ENCODE measurements at places on chromosomes 4 and X.

GRCh38 chrX:40166582-40166981, 68.8 kb upstream of the BCOR start:
- DNase-seq, result no peak

- peak; percentile 9 for DNase-seq
Measured at GRCh38 chrX:55787063-55787462, 69.5 kb downstream of the RRAGB start.

- no peak for DNase-seq
Measured at GRCh38 chrX:71621603-71622002, 3.3 kb upstream of the CXCR3 start.

DNA sequence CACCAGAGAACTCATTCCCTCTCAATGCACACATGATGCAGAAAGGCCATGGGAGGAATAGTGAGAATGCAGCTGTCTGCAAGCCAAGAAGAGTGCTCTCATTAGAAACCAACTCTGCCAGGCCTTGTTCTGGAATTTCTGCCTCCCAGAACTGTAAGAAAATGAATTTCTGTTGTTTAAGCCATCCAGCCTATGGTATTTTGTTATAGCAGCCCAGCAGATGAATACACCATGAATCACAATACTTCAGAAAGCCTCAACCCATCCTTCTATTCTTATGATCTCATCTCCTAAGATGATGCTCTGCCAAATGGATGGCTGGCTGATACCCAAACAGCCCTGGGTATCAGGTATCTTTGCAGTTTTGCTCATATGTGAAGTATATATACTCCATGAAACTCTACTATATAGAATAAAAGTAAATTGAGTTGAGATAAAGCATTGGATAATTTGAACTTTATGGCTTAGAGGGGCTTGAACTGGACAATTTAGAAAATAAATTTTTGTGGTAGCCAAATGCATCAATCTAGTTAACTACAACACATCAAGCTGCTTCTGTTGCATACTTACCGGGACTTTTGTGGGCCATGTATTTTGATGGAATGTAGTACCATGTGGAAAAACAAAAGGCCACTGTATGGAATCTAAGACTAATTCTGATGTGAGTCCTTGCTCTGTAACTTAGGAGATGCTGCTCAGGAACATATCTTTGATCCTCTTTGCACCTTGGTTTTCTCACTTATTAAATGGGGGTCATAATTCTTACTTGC, 245.9 kb downstream of the HS3ST1 start:
- peak; percentile 73 for DNase-seq

- peak; percentile 19 for DNase-seq
Measured at GRCh38 chr4:122588453-122589238, 32.2 kb downstream of the IL21 start.

DNA sequence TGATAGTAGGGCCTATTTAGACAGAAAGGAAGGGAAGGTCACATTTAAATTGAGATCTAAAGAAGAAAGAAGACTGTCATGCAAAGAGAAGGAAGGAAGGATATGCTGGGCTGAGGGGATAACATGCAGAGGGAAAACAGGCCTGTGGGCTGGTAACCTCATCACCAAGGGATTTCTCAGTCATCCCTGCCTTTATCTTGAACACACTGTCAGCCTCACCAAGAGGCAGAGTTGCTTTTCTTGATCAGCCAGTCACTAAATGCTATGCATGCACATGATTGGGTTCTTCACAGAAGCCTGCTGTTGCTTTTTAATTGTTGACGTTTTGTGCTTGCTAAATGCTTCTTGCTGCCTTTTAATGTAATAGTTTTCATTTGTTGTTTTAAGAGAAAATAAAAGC, 113.0 kb downstream of the ARHGAP24 start:
- DNase-seq, result peak; percentile 17

DNA sequence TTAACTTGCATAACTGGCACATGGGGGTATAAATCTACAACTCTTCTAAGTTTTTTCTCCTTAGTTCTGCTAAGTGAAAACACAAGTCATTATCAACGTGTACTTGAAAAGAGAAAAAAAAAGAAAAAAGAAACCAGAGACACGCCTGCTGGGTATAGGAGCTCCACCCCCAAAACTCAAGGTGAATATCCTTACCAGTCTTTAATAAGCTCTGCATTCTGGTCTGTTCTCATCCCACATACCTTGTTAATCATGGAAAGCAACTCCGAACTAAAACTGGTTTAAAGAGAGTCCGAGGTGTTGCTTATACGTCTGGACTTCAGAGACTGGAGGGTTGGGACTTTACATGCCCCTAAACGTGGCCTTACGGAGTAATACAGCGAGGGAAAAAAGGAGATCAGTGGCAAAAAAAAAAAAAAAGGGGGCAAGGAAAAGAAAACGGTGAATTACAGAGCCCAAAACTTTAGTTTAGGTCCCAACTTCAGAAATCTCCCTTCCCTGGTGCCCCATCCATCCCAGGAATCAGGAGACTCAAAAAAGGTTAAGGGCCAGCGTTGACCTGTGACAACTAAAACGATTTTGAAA, 1.0 kb downstream of the PGRMC2 start:
- peak; percentile 69 for DNase-seq

DNA sequence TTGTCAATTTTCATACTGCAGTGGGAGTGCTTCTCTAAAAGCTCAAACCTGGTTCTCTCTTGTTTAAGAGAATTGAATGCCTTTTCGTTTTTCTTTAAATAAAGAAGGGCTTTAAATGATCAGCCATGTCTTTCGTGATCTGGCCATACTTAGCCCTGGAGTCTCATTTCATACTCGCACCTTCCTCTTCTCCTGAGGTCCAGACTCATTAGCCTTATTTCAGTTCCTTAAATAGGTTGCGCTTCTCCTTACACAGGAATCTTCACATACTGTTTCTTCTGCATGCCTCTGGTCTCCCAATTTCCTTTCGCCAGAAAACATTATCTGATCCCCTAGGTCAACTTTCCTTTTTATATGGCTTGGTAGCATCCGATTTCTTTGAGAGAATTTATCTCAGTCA, 565.6 kb upstream of the TENM3 start:
- no peak for DNase-seq

GRCh38 chrX:24371391-24371972, 11.0 kb downstream of the SUPT20HL1 start:
- peak; percentile 67 for DNase-seq

DNA sequence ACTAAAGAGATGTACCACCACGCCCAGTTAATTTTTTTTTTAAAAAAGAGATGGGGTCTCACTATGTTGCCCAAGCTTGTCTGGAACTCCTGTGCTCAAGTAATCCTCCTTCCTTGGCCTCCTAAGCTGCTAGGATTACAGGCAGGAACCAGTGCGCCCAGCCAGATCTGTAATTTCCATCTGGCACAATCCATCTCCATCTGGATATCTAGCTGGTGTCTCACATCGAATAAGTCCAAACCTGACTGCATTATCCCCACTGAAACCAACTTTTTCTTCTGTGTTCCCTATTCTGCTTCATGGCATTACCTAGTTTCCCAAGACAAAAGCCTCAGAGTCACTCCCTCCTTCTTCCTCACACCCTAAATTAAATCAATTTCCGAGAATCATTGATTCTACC, 125.8 kb upstream of the TEX13C start:
- DNase-seq, result no peak

- DNase-seq, result no peak
Measured at GRCh38 chrX:120739300-120739699, 109.4 kb upstream of the C1GALT1C1 start.

GRCh38 chr4:189613207-189613606, 327.5 kb upstream of the FRG1 start:
- DNase-seq, result peak; percentile 6

- peak; percentile 59 for DNase-seq
Measured at GRCh38 chr4:64784125-64784524, 374.9 kb upstream of the TECRL start.

GRCh38 chrX:30504309-30504708, 73.3 kb downstream of the TASL start:
- peak; percentile 27 for DNase-seq

All from epithelial cell of esophagus (primary cell).